ENCODE measurements at places on chromosomes 5 and 9.

DNA sequence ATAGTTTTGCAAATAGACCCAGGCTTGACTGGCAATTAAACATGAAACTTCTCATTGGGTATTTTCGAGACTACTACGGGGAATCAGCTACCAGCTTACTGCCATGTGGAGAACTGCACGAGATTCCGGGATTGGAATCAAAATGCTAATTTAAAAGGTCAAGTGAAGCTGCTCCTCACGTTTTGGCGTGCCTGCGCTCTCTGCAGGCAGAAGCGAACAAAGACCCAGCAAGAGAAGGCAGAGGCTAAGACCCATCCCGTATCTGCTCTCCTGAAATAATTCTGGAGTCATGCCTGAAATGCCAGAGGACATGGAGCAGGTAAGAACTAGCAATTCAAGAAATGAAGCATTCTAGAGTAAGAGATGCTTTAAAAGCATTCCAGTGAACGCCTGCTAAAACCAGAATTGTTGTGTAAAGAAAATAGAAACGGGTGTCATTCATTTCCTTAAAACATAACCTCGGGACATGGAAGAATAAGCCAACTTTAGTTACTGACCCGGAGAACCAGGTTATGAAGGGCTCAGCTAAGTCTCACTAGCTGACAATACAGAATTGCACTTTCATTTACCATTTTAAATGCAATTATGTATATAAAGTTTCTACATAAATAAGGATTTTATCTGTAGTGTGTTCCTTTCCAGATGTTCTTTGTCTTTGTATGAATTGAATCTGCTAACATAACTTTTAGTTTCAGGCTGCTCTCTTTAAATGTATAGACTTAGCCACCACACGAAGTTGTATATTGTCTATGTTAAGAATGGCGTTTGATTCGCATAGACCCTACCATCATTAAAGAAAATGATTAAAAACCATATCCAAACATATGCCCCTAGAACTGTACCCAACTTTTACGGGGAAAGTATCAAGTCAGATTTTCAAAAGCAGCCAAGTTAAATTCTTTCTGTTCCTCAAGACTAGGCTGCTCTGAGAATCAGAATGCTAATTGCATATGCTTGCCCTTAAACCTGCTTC, 2.0 kb upstream of the MAT2B start:
- peak; percentile 80 for DNase-seq

DNA sequence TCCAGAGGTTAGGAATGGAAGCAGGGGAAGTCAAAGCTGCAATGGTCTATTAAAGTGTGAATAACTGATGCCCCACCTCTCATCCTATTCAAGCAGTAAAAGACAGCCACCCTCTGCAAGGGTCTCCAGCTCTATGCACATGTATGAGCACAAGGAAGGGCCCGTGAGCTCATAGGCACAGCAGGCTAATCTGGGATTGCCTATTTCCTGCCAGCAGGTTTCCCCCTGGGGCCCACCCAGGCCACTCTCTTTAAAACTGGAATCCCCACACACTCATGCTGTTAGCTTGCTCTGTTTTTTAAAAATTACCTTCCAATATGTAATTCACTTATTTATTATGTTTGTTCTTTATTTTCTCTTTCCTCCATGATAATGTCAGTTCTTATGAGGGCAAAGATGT, 48.7 kb upstream of the ZNF366 start:
- no peak for DNase-seq

DNA sequence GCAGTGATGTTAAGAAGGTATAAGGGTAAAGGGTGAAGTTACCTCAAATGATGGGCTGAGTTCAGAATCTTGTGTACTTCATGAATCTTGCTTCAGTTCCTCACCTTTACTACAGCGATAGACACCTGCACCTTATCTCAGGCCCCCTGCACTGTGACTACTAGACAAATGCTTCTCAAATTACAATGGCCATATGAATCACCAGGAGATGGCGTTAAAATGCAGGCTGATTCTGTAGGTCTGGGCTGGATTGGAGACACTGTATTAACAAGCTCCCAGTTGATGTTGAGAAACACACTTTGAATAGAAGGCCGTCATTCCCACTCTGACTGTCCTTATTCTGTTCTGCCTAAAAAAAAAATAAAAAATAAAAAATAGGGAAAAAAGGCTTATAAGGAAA, 29.8 kb downstream of the TARS1 start:
- no peak for DNase-seq

- DNase-seq: no peak
Observed at GRCh38 chr9:113238859-113239232, 17.5 kb downstream of the SLC31A1 start.

DNA sequence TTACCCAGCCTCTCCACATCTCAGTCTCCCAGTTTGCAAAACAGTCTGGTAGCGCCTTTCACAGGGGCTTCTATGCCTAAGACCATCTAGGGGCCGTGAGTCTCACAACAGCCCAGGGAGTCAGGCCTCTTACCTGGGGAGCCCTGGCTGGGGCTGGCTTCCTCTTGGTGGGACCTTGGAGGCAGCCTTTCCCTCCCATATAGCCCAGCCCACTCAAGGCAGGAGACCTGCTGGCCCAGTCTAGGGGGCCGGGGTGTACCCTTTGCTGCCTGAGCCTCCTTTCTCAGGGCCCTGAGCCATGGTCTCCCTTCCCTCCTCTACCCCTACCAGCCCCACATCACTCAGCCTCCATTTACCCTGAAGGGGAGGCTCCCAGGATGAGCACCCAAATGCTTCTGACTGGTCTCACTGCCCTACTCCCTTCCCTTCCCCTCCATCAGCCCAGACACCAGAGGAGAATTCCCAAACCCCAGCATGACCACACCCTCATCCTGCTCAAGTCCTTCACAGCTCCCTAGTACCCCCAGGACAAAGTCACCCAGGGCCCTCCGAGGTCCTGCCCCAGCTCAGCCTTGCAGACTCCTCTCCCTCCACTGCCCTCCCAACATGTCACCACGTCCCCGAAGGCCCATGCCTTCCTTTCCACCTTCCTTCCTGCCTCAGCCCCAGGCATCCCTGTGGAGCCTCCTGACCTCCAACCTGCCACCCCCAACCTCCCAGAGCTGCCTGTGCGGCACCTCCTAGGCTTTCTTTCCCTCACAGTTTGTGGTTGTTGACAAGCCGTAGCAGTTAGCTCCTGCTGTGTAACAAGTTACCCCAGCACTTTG, 55.3 kb downstream of the BARX1 start:
- peak; percentile 34 for DNase-seq

DNA sequence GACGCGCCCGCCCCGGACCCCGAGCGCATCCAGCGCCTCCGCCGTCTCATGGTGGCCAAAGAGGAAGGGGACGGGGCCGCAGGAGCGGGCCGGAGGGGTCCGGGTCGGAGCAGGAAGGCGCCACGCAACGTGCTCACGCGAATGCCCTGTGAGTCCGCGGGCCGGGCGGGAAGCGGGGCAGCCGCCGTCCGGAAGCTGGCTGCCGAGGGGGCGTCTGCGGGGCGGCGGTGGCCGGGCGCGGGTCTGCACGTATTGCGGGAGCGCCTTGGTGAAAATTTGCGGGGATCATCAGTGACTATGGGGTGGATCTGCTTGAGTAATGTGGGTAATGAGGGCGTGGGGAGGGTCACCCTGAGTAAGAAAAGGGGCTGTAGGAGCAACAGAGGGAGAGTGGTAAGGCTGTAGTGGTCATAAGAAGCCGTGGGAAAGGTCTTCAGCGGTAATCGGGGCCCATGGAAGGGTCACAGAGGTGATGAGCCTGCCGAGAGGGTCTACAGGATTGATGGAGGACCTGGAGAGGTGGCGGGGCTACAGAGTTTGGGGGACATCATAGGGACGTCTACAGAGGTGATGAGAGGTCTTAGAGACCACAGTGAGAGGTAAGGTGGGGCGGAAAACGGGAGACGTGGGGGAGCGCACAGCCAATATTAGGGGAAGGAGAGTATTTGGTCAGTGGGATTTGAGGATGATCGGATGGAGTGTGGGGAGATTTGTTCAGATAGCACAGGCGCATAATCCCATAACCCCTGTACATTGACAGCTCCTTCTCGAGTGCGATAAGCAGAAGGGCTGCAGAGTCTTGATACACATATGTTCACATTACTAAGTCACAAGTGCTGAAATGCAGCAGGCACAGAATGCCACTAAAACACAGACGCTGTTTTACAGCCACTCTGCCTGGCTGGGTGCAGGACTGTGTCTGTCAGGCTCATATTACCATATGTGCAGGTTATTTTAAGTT, 819 bp downstream of the LSM11 start:
- no peak for DNase-seq

- DNase-seq: no peak
Observed at GRCh38 chr5:180611140-180611850, 20.0 kb upstream of the SCGB3A1 start.

GRCh38 chr9:130023144-130023787, 19.7 kb downstream of the FNBP1 start:
- DNase-seq: no peak

GRCh38 chr9:136644593-136645351, 17.9 kb upstream of the EGFL7 start:
- no peak for DNase-seq

GRCh38 chr9:107690021-107690420, 200.5 kb upstream of the KLF4 start:
- no peak for DNase-seq

DNA sequence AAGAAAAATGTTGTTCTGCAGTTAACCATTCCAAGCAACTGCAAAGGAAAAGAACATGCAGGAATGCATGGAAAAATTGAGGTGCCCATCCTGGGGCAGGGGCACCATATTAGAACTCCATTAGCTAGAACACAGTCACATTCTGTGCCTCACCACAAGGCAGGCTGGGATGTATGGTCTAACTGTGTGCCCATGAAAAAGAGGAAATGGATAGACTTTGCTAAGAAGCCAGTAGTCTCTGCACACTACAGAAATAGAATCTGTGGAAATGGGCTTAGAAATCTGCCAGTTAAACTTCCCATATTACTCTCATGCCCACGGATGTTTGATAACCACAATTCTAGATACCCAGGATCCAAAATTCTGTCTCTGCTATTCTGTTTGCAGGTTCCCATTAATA, 423.8 kb upstream of the SMARCA2 start:
- no peak for DNase-seq

DNA sequence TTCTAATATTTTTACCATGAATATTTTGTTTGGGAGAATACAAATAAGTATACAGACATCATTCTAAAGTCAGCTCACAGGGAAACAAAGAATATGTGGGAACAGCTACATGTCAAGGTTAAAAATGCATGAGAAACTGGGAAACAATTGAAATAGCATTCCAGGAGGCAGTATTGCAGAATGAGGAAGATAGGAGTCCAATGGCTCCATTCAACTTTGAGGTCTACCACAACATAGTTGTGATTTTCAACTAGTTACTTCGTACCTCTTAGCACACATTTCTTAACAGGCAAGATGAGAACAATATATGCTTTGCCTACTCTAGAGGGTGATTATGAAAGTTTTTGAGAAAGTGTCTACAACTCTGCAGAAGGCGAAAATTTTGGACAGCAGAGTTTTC, 35.2 kb upstream of the CAST start:
- DNase-seq: no peak

GRCh38 chr5:96893342-96893741, 17.0 kb downstream of the ERAP2 start:
- no peak for DNase-seq

GRCh38 chr5:114174837-114175236, 187.0 kb upstream of the KCNN2 start:
- no peak for DNase-seq

DNA sequence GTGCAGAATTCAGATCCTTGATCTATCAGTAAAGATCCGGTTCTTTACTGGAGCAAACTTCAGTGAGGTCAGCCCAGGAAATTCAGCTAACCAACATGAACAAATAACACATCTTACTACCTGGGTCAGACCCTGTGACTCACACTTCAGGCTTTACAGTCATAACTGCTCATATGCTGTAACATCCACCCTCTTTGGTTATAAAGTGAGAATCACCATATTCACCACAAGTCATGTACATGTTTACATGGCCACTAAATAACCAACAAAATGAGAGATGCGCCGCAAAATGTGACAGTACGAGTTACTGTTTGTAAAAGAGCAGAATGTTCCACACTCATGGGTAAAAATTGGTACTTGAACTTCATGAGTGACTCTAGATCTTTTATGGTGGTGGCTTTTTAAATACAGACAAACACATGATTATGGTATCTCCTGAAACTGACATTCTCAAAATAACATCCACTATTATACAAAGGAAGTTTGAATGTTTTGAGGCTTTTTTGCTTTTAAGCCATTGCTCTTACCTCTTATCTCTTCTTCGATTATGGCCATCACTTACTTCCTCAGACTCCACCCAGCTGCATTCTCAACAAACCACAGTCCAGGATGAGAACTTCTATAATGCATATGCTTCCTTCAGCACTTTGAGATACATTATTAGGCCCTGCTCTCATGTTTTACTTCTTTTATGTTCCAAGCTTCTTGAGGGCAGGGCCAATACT, 516.6 kb downstream of the RAB3C start:
- no peak for DNase-seq

DNA sequence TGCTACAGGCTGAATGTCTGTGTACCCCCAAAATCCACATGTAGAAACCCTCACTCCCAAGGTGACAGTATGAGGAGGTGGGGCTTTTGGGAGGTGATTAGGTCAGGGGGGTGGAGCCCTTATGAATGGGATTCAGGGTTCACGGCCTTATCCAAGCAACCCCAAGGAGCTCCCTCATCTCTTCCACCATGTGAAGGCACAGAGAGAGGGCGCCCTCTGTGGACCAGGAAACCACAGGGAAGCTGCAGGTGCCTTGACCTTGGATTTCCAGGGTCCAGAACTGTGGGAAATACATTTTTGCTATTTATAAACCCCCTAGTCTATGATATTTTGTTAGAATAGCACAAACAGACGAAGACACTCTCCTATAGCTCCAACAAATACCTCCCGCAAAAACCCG, 53.6 kb upstream of the IRX2 start:
- DNase-seq: peak; percentile 36

DNA sequence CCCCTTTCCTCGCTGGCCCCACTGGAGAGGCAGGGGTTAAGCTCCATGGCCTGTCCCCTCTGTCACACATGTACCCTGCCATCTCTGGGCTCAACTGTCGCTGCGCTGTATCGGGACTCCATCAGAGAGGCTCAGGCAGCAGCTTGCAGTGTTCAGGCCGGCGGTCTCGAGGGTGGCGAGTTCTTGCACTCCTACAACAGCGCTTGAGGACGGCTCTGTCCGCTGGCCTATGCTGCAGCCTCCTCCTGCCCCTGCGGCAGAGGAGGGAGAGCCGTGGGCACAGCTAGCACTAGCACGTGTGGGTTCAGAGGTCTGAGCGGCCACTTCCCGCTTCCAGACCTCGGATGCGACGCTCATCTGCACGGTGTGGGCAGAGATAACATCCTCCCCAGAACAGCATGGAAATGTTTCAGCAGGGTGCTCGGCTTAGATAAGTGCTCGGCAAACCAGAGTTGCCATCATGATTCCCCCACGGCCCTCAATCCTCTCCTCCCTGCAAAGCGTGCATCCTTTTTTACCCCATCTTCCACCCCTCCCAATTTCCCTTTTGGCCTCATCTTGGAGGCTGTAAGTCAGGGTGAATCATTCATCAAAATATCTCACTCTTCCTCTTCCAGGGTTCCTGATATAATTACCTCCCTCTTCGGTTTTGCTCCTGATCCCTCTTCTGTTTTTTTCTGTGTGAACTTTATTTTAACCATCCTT, 41.9 kb upstream of the FUBP3 start:
- no peak for DNase-seq

GRCh38 chr5:57497733-57498132, 15.1 kb upstream of the ACTBL2 start:
- DNase-seq: no peak

DNA sequence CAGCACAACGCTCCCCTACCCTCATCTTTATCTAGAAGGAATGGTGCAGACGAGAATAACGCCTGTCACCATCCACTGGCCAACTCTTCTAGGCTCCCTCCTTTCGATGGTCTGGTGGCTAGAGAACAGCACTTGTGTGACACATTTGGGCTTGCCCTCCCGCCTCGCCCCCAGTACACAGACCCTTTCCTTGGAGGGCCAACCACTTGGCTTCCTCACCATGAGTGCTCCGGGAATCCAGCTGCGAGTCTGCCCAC, 1.4 kb downstream of the GNAQ start:
- DNase-seq: no peak
